Eye (tissue), 1 donor: ENCODE measurements at places on chromosomes 2 and 18.

GRCh38 chr2:3637311-3637675 lies 20.7 kb upstream of the ALLC start:
- DNase-seq: no peak

- DNase-seq: no peak
Measured at GRCh38 chr2:99448556-99448955, 41.3 kb downstream of the REV1 start.

DNA sequence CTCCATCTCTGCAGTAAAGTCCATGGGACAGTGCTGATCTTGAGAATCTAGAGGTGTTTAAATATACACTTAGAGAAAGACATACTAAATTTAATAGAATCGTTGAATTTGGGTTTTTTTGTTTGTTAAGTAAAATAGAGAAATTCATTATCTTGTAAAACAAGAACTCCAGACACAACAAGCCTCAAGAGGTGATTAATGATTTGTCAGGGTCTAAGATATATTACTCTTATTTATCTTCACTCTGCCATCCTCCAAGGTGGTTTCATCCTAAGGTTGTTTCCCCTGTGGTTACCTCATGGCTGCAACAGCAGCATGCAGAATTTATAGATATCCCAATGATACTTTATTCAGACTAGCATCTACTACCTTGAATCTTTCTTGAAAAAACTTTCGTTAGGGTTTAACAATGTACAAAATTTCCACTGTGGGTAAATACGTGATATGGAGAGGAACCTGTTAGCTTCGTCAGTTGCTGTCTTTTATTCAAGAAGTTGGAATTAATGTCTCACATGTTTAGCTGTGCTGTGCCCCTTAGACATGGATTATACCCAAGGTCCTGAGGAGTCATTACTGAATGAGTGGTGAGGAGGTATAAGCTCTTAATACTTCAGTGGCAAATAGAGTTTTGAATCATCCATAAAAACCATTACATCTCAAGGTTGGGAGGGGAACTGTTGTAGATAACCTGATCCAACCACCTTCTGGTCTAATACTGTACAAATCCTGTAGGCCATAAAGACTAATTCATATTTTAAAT lies 128.0 kb downstream of the GPD2 start:
- DNase-seq: no peak

GRCh38 chr18:22207021-22207758 lies 37.8 kb downstream of the GATA6 start:
- DNase-seq: no peak

DNA sequence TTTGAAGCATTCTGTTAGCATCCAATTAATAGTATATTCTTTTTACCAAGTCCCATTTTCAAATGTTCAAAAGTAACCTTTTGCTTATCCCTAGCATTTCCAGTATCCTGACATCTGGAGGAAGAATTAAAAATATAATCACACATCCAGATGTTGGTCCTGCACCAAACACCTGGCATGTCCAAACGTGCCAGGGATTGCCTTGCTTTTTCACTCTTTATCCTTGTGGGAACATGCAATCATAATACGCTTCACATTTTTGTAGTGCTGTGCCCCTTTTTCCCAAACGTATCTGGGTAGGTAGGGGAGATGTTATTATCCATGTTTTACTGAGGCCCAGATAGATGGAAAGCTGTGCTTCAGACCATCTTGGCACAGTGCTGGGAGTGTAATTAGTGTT lies 133.0 kb downstream of the TPGS2 start:
- no peak for DNase-seq
